KBM-7 (cell line): ENCODE measurements at places on chromosomes 2 and 18.

DNA sequence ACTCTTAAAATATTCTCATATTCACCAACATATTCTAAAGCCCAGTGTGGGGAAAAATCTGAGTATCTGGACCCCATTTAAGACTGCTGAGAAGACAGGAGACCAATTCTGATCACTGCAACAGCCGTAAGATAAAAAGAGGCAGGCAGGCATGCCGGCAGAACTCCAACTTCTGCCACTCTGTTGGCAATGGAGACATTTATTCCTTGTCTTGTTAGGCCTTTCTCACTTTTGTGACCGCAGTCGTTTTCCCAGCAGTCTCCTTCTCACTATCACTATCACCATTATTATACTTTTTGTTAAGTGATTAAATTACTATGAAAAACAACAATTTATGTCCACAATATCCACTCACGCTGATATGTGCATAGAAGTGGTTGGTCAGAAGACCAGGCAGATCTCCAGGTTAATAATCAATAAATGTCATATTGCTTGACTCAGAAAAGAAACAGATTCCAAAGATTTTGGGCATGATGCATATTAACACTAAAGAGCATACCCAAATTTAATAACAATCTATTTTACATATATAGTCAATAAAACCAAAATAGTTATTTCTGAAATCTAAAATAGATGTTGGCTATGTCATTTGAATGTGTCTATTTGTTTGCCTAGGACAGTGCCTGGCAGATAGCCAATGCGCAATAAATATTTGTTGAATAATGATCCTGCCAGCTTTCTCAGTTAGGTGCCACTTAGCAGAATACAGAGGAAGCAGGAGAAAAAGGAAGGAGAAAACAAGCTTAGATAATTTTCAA is 38.2 kb downstream of the SESTD1 start:
- DNase-seq = no peak

GRCh38 chr2:43278564-43279220 is 52.3 kb upstream of the ZFP36L2 start:
- DNase-seq = no peak

- no peak for DNase-seq
These were observed 189.5 kb upstream of the CYRIA start for GRCh38 chr2:16855183-16855582.

- DNase-seq = no peak
These were observed 1058.3 kb upstream of the TMEFF2 start for GRCh38 chr2:193253014-193253530.

GRCh38 chr18:42734520-42734919 is 381.0 kb downstream of the RIT2 start:
- no peak for DNase-seq

DNA sequence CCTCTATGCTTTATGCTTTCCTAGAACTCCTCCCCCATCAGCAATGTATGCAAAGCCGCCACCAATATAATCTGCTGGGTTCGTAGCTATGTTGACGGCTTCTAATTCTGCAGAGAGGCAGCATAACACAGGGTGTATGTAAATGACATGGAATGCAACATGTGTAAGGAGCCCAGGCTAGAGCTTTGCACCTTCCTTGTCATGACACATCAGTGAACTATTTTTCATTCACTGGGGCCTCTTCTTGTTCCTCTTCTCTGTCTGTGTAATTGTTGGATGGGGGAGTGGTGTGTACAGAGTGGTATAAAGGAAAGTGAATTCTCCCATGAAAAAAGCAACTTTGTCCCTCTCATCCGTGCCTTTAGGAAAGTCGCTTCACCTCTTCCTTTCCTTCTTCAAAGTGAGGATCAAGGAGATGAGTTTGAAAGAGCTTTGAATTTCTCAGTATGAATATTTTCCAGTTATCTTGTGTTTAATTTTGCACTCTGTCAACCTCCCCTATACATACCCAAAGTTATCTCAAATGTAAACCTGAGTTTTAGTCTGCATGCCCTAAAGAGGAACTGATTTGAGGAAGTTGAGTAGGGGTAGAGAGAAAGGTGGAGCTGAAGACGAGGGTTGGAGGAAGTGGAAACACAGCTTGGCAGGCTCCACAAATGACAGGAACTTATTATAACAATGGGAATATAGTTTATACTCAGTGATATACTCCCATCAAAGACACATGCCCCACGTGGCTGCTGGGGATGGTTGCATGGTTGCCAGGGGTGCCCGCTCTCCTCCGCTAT is 74.9 kb upstream of the ARL4C start:
- DNase-seq = peak; percentile 86
